Adrenal gland (tissue), 19 donors: ENCODE measurements at places on chromosomes 2 and 18. TPM values are rescaled to one million over a fixed set of nuclear protein-coding genes. Genes with fewer than 3 reads are reported as not detected.

GRCh38 chr2:196288006-196288538 lies 116.7 kb upstream of the STK17B start:
- H3K4me3 ChIP-seq: no peak overlapping the region
- H3K27me3 ChIP-seq: no peaks in the 10 kb centered on the region
- no peaks in the 10 kb centered on the region for H3K4me1 ChIP-seq

GRCh38 chr18:8400193-8400752 lies 209.0 kb upstream of the RAB12 start:
- no peaks in the 10 kb centered on the region for H3K27me3 ChIP-seq
- no peaks in the 10 kb centered on the region for H3K36me3 ChIP-seq
- no peaks in the 10 kb centered on the region for H3K4me1 ChIP-seq
- H3K27ac ChIP-seq: no peak overlapping the region
- no peak overlapping the region for H3K4me3 ChIP-seq

DNA sequence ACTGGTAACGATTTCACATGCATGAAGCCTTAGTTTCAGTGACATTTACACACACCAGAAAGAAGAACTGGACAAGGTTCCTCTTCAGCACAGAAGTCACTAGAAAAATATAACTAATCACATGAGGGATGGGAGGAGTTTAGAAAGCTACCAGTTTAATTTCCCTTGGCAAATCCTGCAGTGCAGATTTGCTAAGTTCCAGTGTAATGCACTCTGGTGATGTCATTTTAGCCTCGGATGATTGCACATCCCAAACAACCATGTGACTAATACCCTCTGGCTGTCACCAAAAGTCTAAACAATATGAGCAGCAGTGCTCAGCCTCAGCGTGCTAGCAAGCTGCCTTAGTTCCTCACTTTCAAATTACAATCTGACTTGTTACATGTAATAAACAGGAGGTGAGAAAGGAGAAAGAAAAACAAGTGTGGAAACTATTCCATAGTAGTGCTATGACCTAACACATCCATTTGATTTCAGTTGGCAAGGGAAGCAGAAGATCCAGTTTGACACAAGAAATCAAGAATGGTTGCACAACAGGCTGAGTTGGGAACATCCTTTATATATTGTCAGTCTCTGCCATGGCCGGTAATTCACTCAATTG lies 35.3 kb upstream of the PPP1CB start:
- peaks cover 4% of the 10 kb centered on the region for H3K4me1 ChIP-seq
- DNase-seq: peak; percentile 50
- H3K4me3 ChIP-seq: no peak overlapping the region
- no peaks in the 10 kb centered on the region for H3K27me3 ChIP-seq
- no peaks in the 10 kb centered on the region for H3K36me3 ChIP-seq

GRCh38 chr18:11052800-11053199 lies 96.6 kb downstream of the PIEZO2 start:
- H3K4me3 ChIP-seq: no peak overlapping the region
- no peak overlapping the region for H3K27ac ChIP-seq
- DNase-seq: no peak
- no peaks in the 10 kb centered on the region for H3K27me3 ChIP-seq

DNA sequence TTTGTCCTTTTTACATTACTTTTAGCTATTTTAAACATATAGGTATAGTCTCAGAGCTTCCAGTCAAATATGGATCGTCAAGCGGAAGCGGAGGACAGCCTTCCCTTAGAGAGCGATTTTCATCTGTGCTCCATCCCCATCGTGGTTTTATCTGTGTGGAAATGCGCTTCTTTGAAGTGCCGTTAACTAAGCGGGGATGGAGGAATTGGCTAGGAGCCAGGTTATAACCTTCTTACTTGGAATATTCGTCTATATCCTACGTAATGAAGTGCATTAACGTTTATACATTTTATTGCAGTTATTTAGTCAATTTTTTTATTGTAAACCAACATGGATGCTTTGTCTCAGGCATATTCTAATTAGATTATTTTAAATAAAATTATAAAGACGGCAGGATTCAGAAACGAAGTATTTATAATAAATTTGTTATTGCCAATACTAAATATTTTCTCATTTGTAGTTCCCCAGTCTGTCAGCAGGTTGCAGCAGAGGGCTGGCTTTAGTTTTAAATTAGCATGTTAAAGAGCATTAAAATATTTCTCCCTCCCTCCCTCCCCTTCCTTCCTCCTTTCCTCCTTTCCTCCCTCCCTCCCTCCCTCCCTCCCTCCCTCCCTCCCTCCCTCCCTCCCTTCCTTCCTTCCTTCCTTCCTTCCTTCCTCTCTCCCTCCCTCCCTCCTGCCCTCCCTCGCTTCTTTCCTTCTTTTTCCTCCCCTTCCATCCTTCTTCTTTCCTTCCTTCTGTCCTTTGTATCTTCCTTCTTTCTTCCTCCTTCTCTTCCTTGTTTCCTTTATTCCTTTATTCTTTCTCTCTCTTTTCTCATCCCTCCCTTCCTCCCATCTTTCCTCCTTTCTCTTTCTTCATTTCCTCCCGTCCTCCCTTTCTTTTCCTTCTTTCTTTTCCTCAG lies 80.6 kb upstream of the DOCK10 start:
- peak; percentile 16 for DNase-seq
- H3K4me3 ChIP-seq: no peak overlapping the region
- H3K27me3 ChIP-seq: peaks cover 6% of the 10 kb centered on the region
- H3K36me3 ChIP-seq: no peaks in the 10 kb centered on the region
- H3K27ac ChIP-seq: no peak overlapping the region

Gene RAB17
- total RNA-seq: 0.92 TPM
